Activated effector memory CD4-positive, alpha-beta T cell treated with Interleukin-2 at 50 U/mL for 16 hours (primary cell): ENCODE measurements at places on chromosomes 6 and 20.

DNA sequence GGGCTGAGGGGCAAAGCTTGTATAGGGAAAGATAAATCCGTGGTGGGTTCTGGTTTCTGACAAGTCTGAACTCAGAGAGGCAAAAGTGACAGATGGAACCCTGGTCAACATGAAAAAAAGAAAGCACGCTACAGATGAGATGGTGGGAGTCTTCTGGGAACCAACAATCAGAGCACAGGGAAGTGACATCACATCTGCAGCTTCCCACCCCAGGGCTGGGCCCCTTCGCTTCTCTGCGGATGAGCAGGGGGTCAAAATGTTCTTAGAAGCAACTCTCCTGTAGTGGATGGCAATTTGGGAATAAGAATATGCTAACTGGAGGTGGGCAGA, 129.2 kb upstream of the AKAP12 start:
- no peak for DNase-seq

- DNase-seq, result no peak
These were observed 247.8 kb upstream of the CHD6 start for GRCh38 chr20:41865938-41866337.

- DNase-seq, result no peak
These were observed 137.6 kb downstream of the PDSS2 start for GRCh38 chr6:107321793-107322192.

DNA sequence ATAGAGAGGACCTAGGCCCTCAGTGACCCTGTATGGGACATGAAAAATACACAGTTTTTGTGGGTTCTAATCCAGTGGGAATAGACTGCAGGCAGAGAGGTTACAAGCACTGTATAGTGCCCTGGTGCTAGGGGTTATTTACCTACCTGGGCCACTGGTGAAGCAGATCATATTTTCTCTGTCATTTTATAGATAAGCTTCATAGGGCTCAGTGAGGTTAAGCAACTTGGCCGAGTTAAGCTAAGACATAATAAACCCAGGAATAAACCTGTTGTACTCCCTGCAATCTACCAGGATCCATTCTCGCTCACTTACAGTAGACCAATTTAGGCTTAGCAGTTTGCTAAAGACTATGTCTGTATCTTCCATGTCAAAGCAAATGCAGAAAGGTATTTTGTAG, 340.6 kb upstream of the KHDRBS2 start:
- DNase-seq, result no peak

DNA sequence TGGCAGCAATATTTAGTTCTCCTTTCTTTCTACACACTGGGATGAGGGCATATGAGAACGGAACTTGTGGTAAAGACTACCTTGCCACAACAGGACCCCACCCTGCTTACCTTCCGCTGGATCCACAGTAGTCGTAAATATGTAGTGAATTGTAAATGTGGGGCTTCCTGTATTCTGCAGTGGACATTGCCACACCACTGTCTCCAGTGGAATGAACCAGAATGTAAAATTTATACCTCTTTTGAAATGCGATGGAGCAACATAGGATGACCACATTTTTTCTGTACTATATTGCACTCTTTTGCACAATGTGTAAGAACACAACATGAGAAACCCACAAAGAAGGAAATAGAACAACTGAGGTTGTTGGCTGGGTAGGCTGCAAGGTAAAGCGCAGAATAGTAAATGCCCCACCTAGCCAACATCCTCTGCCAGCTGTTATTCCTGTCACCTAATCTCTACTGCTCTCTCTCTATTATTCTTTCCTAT, 16.1 kb upstream of the RIPOR2 start:
- peak; percentile 54 for DNase-seq

DNA sequence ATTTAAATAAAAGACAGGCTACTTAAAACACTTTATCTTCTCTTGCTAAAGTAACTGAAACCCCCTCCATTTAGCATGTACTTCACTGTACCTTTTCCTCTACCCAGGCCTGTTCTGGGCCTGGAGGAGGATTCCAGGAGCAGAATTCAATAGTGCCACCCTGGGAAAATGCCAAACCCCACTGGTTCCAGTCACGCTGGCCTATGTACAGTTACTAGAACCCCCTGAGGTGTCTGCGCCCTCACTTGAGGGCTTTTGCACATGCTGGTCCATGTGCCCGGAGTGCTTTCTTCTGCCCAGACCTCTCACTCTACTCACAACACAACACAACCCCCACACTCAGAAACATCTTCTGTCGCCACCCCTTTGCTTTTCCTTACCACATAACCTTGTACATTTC, 45.5 kb downstream of the TRAM2 start:
- DNase-seq, result no peak

- DNase-seq, result no peak
These were observed 12.9 kb downstream of the ZNF335 start for GRCh38 chr20:45959126-45959525.

GRCh38 chr20:3163099-3164042, 3.7 kb upstream of the FASTKD5 start:
- no peak for DNase-seq

- DNase-seq, result no peak
These were observed 8.5 kb downstream of the SYNGAP1 start for GRCh38 chr6:33428224-33428965.

DNA sequence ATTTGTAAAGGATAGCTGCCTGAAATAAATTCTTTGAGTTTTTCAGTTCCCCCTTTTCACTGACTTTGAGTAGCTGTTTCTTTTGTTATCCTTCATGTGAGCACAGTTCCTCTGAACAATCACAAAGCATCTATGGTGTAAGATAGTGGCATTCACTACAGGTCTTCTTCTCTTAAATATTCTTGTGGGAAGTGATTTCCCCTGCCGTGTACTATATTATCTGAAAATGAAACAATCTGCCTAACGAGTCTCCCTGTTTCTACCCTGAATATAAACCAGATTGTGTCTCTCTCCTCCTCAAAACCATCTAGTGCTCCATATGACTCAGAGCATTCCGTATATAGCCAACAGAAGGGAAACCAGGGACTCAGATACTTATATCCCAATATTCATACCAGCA, 380.1 kb upstream of the SOX4 start:
- no peak for DNase-seq

GRCh38 chr6:74585753-74586152, 620.1 kb downstream of the COL12A1 start:
- DNase-seq, result no peak

DNA sequence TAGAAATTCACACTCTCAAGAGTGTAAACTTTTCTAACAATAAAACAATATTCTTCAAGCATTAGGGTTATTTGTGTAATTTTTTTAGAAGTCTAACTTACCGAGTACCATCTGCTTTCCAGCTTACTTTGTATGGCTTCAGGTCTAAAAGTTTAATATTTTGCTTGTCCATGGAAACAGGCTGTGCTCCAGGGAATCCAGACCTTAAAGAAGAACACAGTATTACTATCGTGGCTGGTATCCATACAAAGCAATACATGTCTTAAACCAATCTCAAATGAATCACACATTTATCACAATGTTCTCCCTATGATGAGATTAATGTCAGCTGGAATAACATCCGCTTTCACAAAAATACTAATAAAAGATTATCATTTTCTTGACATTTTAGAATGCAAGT, 73.0 kb downstream of the RNGTT start:
- no peak for DNase-seq

GRCh38 chr20:1909097-1909496, 13.9 kb downstream of the SIRPA start:
- DNase-seq, result no peak

DNA sequence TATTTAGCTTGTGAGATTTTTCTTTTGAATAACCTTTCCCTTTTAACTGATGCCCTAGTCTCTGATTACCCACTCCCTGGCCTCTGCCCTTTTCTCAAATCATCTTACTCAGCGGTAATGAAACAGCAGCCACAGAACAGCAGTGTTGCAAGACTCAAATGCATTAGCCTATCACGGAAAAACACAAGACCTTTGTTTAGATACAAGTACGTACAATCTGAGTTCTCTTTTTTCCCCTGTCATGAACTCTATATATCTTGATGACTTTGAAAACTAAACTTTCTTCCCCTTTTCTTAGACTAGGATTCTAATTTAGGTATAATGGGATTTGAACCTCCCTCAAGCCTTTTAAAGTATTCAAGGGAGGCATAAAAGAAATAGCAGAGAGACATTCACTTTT, 1034.9 kb downstream of the EYS start:
- no peak for DNase-seq

GRCh38 chr20:56552911-56553629, 20.0 kb downstream of the FAM209B start:
- no peak for DNase-seq

DNA sequence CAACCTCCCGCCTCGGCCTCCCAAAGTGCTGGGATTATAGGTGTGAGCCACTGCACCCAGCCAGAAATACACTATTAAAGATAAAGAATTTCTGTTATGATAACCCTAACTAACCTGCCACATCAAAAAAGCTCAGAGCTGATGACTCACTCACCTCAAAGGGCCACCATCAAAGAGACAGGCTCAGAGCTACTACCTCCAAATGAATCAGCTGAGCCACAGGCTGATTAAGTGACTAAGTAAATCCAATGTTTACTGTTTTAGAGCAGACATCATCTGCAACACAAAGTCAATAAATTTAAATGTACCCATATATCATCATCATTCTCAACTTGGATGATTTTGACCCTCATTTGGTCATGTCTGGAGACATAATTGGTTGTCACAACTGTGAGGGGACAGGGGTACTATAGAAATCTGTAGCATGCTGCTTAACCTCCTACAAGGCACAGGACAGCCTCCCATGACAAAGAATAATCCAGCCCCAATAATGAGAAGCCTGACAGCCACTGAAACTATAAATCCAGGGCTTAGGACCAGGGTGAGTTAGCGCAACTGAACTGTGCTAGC, 106.5 kb downstream of the ATP9A start:
- DNase-seq, result peak; percentile 8

DNA sequence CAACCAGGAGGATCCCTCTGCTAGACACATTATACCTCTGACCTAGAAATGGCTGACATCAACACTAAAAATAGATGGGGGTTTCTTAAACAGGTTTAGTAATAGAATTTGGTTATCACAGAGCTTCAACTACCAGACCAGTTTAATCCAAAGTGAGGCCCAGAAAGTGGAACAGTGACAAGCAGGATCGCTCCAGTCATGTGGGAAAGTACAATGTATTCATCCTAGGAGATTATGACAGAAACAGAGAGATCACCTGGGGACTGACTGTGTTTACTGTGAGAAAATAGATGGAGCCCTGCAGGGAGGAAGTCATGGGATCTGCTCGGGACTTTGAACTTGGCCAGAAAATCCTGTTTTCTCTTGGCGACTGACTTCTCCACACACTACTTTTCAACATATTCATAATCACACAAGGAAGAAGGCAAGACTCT, 238.7 kb upstream of the SOX4 start:
- DNase-seq, result no peak

DNA sequence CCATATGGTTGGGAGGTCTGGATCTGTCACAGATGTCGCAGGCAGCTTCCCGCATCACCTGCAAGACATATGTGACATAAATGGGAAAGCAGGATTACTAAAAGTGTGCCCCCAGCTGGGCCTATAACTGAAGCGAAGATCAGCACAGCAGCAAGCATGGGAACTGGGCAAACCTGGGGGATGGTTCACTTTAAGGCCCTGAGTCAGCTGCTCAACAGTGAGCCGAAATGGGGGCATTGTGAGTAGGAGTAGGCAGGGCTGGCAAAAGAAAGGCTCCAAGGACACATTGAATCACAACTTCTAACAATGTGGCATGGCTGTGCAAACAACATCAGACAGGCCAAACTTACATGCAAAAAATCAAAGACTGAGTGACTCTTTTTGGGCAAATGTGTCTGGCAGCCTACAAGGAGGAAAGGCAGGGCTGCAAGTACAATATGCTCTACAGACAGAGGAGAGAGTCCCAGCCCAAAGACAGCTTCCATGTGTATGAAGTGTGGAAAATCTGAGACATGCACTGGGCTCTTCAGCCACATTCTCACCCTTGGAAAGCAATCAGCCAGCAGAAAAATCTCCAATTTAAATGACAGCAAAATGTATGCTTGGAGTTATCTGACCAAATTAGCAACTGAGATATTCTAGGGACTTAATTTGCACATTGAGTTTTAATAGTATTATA, 531.0 kb upstream of the MMS22L start:
- no peak for DNase-seq

GRCh38 chr6:17347012-17347411, 46.4 kb upstream of the CAP2 start:
- DNase-seq, result no peak

DNA sequence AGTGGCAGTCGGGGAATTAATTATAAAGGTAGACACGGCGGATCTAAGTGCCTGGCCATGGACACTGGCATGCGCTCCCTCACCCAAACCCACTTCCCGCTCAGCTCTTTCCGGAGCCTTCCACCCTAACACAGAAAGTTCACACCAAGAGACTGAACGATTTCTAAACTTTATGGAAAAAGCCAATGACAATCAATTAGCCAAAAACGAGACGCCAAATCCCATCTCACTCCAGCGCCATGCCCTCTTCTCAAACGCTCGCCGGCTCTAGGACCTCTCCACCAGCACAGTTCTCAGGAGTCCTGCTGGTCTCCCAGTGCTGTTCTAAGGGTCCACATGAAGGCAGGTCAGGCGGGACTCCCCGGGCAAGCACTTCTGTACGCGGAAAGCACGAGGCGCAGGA, 641 bp downstream of the SF3B5 start:
- no peak for DNase-seq

GRCh38 chr6:156347656-156348055, 429.5 kb upstream of the ARID1B start:
- DNase-seq, result no peak

GRCh38 chr6:162736961-162737360, 9.2 kb downstream of the PACRG start:
- DNase-seq, result no peak

- DNase-seq, result no peak
These were observed 19.9 kb upstream of the NRN1 start for GRCh38 chr6:6026513-6027205.

DNA sequence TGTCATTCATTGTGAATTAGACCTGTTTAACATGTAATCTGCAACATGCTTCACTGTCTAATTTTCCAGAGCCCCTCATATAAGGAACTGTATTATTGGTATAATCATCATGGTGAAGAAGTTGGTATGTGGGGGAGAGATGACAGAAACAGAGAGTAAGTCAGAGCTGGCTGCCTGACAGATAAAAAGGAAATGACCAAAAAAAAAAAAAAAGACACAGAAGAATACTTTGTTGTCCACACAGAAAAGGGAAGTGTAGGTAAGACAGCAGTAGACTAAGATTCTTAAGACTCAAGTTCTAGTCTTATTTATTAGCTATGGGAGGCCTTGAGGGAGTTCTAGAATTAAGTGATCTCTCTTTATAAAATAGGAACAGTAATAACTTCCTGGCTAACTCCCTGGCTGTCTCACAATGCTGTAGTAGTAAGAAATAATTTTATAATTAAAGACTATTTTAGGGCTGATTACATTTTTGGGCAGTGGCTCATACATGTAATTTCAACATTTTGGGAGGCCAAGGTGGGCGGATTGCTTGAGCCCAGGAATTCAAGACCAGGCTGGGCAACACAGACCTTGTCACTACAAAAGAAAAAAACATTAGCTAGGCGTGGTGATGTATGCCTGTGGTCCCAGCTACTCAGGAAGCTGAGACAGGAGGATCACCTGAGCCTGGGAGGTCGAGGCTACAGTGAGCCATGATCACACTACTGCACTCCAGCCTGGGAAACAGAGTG, 102.5 kb downstream of the PRL start:
- DNase-seq, result no peak
